ENCODE measurements at places on chromosomes 16 and 17. TPM values are rescaled to one million over a fixed set of nuclear protein-coding genes. Genes with fewer than 3 reads are reported as not detected.

GRCh38 chr17:63250830-63251229, 195.3 kb downstream of the CYB561 start:
- no peak overlapping the region for H3K4me3 ChIP-seq
- peaks cover 5% of the 10 kb centered on the region for H3K4me1 ChIP-seq
- DNase-seq, result no peak

DNA sequence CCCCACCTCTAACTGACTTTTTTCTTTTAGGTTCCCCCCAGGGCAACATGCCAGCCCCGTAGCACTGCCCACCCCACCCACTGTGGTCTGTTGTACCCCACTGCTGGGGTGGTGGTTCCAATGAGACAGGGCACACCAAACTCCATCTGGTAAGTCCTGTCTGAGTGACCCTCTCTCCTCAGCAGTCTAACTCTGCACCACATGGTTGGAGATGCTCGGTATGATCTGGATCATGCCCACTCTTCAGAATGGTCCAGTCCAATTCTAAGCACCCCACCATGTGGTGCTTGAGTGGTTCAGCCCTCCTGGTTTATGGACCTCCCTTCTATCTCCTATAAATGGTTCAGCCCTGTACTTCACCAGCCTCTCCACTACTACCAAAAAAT, 5.9 kb downstream of the KDM6B start:
- no peaks in the 10 kb centered on the region for H3K4me1 ChIP-seq
- H3K36me3 ChIP-seq, result no peaks in the 10 kb centered on the region
- no peak overlapping the region for H3K27ac ChIP-seq

- H3K27ac ChIP-seq, result no peak overlapping the region
- DNase-seq, result no peak
- no peaks in the 10 kb centered on the region for H3K27me3 ChIP-seq
- no peaks in the 10 kb centered on the region for H3K36me3 ChIP-seq
These were observed 338.2 kb downstream of the SNX29 start for GRCh38 chr16:12314653-12315185.

GRCh38 chr17:44539673-44540072, 17.6 kb upstream of the FZD2 start:
- DNase-seq, result no peak
- H3K36me3 ChIP-seq, result no peaks in the 10 kb centered on the region
- H3K4me1 ChIP-seq, result no peaks in the 10 kb centered on the region
- no peak overlapping the region for H3K4me3 ChIP-seq
- no peaks in the 10 kb centered on the region for H3K27me3 ChIP-seq
- H3K27ac ChIP-seq, result no peak overlapping the region

- H3K27ac ChIP-seq, result peak overlapping the region; percentile 82
- peaks cover 3% of the 10 kb centered on the region for H3K4me1 ChIP-seq
- no peaks in the 10 kb centered on the region for H3K27me3 ChIP-seq
- H3K4me3 ChIP-seq, result no peak overlapping the region
- H3K36me3 ChIP-seq, result no peaks in the 10 kb centered on the region
- DNase-seq, result no peak
These were observed 15.5 kb upstream of the SNTB2 start for GRCh38 chr16:69171325-69172084.

DNA sequence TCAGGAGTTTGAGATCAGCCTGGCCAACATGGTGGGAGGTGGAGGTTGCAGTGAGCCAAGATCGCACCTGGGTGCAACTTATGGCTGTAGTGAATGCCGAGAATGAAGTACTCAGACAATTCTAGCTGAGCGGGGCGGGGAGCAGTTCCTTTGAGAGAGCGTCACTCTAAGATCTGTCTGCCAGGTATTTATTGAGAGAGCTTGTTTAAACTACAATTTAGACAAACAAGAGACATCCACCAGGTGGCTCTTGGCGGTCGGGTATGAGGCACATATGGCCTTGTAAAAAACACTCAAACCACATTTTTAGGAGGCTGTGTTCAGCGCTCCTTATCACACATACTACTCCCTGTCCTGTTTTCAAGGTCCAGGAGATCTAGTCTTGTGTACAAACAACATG, 40.6 kb upstream of the CDH1 start:
- H3K4me1 ChIP-seq, result no peaks in the 10 kb centered on the region
- no peaks in the 10 kb centered on the region for H3K36me3 ChIP-seq
- no peak overlapping the region for H3K4me3 ChIP-seq
- H3K27ac ChIP-seq, result no peak overlapping the region
- no peak for DNase-seq

DNA sequence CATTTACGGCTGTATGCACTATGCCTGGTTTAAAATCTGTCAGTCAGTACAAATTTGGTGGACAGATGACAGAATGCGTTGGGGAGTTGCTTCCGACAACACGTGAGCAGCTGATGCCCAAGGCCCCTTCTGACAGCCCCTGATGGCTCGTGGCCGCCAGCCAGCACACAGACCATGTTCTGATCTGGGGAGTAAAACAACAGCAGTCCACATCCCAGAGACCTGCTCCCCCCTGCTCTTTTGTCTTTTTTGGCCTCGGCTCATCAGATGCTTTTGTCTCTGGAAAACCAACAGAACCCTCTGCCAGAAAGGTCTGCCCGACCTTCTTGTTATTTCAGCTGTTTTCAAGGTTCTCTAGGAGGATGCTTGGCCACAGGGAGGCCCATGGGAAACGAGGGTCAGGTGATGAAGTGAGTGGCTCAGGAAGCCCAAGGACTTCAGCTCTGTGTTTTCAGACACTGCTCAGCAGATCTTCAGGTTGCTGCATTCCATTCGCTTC, 10.8 kb downstream of the ARSG start:
- H3K36me3 ChIP-seq, result no peaks in the 10 kb centered on the region
- no peak overlapping the region for H3K4me3 ChIP-seq
- no peak overlapping the region for H3K27ac ChIP-seq
- H3K27me3 ChIP-seq, result no peaks in the 10 kb centered on the region

DNA sequence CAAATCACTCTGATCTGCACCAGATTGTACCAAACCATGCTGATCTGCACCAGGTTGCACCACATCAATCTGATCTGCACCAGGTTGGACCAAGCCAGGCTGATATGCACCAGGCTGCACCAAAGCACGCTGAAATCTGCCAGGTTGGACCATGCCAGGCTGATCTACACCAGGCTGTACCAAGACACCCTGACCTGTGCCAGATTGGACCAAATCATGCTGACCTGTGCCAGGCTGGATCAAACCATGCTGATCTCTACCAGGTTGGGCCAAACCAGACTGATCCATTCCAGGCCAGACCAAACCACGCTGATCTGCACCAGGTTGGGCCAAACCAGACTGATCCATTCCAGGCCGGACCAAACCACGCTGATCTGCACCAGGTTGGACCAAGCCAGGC, 15.5 kb downstream of the QRICH2 start:
- peaks cover 2% of the 10 kb centered on the region for H3K36me3 ChIP-seq
- H3K27me3 ChIP-seq, result no peaks in the 10 kb centered on the region
- H3K4me1 ChIP-seq, result no peaks in the 10 kb centered on the region
- H3K4me3 ChIP-seq, result no peak overlapping the region

TMEM132E gene
- total RNA-seq, result 0.36 TPM

HEATR9 gene
- total RNA-seq, result not detected

ASIC2 gene
- 0.18 TPM for total RNA-seq

YPEL2 gene
- total RNA-seq, result 38.5 TPM

NXPH3 gene
- total RNA-seq, result 87.5 TPM
